GM12892 (cell line): ENCODE measurements at places on chromosomes 12 and 14.

DNA sequence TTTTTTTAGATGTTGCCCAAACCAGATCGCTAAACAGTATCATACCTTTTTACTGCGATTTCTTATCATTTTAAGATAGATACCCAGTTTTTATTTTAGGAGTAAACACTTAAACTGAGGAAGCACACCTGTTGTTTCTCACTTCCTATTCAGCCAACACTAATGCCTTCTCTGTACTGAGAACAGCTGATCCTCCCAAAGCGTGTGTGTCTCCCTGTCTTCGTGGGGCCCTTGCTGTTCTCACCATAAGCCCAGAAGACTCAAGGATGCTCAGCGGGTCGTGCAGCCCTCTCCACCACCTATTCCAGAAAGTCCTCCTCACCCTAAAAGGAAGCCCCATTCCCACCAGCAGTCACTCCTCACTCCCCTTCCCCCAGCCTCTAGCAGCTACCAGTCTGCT lies 14.8 kb downstream of the PPP2R5C start:
- DNase-seq: no peak

- DNase-seq: no peak
Observed at GRCh38 chr12:120352117-120352516, 16.8 kb downstream of the MSI1 start.

DNA sequence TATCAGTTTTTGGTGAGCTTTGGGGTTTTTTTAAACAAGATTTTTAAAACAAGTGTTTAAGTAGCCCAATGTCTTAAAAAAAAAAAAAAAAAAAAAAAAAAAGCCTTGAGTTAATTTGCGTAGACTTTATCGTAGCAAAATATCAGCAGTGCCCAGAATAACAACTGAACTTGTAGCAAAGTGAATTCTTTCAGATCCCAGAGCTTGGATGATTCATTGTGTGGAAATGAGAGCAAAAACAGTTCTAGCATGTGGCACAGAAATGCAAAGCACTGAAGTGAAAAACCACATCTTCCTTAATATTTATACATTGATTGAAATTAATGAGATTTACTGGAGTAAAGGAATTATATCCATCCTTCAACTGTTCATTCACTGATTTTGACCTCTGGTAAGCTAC lies 258.1 kb downstream of the EGLN3 start:
- DNase-seq: no peak

GRCh38 chr14:61549425-61549824 lies 145.9 kb upstream of the HIF1A start:
- DNase-seq: no peak

GRCh38 chr12:52243259-52243855 lies 10.3 kb downstream of the KRT7 start:
- no peak for DNase-seq

- no peak for DNase-seq
Observed at GRCh38 chr12:54890339-54890738, 36.0 kb downstream of the MUCL1 start.

DNA sequence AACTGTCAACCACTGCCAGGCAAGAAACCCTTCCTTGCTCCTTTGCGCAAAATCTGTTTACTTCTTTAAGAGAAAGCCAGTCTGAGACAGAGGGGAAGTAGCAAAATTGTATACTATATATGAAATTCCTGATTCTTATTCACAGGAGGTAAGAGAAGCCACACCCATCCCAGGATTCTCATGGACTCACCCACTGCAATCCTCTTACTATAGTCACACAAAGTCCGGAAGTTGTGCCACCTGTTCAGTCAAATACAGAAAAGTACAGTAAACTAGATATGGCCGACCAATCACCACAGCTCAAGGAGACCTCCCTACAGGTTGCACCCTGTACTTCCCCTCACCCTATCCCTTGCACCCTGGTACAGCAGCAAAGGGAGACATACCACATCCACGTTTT lies 2.9 kb downstream of the PRMT5 start:
- DNase-seq: no peak
